ENCODE measurements at places on chromosomes 4 and X.

DNA sequence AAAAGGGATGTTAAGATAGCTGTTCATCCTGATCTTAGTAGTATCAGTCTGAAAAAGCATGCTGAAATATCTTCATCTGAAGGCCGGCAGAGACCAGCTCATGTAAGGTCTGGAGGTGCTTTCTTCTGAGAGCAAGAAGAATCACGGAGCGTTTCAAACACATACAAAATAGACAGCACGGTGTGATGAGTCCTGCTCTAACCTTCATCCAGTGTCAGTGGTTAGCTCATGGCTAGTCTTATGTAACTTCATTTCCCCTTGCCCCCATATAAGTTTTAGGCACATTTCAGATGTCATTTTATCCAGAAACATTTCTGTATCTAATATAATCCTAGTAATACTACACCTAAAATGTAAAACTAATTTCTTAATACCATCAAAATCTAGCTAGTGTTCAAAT is 27.8 kb downstream of the ADD1 start:
- no peak for DNase-seq

- no peak for DNase-seq
These were observed 172.0 kb upstream of the GLRA2 start for GRCh38 chrX:14357314-14357713.

DNA sequence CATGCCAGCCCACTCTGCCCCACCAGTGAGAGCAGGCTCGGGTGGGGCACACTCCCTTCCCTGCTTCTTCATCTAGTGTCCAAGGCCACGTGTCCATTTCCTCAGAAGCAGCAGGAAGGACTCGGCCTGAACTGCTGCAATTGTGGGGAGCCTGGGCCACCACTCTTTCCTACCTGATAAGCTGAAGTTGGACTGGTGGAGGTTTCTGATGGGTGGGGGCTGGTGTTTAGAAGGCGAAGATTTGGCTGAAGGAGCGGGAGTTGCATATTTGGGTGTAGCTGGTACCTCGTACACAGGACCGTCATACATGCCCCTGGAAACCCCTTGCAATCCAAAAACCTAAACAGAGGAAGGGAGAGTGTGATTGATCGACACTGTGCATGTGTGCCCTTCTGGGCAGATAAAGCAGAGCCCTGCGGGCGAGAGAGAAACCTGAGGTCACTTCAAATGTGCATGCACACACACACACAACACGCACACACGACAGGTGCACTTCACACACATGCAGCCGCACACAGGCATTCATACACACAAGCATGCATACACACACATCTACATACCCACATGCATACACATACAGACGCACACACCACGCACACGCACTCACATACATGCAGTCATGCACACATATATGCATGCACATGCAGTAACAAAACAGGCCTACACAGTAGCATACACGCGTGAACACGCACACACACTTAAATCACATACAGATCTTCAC is 67.4 kb downstream of the CRMP1 start:
- DNase-seq: no peak

- DNase-seq: no peak
These were observed 30.9 kb downstream of the CXorf58 start for GRCh38 chrX:23938690-23939089.

DNA sequence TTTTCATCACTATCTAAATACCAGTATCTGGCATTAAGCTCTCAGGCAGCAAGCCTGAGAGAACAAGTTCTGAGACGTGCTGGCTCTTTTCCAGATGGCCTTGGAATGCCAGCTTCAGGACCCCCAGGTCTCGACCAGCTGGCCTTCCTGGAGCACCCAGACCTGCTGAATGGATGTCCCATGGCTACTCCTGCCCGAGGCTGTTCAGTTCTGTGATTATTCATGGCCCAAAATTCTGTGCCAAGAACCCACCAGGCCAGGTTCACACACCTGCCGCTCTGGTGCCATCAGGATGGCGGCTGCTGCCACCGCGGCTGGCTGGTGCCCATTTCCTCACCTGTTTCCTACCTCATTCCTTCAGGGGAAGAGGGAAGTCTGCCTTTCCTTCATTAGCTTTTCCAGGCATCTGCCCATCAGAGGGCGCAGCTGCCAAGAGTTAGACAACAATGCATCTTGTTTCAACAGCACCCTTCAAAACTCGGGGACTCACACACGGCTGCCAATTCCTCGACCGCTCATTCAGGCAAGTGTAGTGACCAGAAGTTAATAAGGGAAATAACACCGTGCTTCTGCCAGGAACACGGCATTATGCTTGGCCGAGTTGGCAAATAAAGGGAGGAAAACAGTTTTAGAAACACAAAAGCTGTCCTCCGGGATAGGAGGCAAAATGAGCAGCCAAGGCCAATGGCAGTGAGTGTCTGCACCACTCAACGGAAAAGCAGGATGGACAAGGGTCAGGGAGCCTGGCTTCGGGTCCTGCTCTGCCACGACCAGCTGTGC is 173.8 kb downstream of the NSUN7 start:
- DNase-seq: peak; percentile 69

GRCh38 chrX:78517124-78517523 is 142.0 kb downstream of the RTL3 start:
- DNase-seq: no peak

GRCh38 chr4:101178731-101179130 is 168.6 kb downstream of the PPP3CA start:
- DNase-seq: no peak

DNA sequence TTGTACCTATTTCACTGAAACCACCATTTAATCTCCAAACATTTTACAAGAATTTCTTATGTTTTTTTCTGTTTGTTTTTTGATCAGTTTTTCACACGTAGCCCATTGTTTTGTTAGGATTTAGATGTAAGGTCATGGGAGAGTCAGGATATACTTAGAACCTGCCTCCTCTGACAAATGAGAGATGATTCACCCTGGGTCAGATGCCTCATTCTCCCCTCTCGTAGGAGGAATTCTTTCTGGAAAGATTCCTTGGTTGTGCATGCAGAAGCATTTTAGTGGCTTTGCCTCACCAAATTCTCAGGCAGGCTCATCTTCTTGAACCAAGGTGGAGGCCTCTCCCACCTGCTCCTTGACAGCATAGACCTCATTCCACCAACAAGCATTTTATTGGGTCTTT is 599.3 kb downstream of the SPRY1 start:
- DNase-seq: no peak

GRCh38 chr4:110411574-110412011 is 64.4 kb upstream of the ENPEP start:
- no peak for DNase-seq

- DNase-seq: peak; percentile 79
These were observed 9.6 kb downstream of the CC2D2A start for GRCh38 chr4:15479089-15479912.

DNA sequence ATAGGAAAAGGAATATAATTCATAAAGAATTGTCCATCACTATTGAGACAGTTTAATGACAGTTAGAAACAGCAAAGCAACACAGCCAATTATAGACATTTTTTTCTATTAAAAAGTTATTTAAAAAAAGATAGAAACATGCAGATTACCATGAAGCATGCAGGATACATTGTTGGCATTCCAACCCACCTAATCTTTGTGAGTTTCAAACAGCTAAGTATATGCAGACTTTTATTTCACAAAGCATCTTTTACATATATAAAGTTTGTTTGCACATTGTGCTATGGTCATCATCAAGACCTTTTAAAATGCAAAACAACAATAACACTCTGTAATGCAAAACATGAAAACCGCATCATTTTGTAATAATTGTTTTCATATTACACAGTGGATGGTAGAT is 125.9 kb upstream of the ETNPPL start:
- DNase-seq: no peak

GRCh38 chrX:1442724-1443367 is 9.9 kb downstream of the ASMTL start:
- DNase-seq: no peak

DNA sequence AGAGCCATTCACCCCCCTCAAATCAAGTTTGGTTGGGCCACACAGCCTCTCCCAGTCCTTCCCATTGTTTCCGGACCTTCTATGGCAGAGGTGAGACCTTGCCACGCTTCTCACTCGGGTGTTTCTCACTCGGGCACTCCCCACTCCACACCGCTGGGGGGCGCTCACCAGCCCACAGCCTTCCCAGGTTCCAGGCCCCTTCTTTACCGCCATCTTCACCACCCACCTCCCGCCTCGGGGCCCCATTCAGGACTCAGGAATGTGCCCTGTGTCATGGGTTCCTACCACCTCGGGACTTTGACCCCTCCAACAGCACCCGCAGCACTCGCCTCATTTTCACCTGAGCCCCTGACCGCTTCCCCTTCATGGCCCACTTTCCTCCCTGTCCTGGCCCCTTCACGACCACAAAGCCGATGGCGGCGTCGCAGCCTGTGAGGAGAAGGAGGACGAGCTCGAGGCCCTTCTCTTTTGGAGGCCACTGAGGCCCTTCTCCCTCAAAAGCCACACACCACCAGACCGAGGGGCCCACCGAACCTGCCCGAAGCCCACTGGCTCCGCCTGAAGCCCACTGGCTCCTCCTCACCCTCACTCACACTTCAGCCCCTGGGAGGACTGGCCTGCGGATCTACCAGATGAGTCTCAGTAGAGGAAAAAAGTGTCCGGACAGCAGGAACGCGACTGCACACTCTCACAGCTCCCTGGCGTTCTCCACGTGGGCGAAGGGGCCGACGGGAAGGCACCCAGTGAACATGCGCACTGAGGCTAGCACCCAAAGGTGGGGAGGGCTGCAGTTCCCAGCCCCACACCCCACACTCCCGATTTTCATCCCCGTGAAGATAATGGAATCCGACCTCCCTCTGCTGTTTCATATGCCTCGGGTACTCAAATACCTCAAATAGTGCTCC is at the start of gene PAGE1:
Gene PAGE1 (minus strand): TSS at position 709 of the 905 bp plus-strand sequence. CDS start 1,214 bp downstream, outside the sequence.
- no peak for DNase-seq

Data from NCI-H1092 treated with DMSO at 0.1 percent for 48 hours (cell line).